ENCODE measurements at places on chromosomes 13 and 19. TPM values are rescaled to one million over a fixed set of nuclear protein-coding genes. Genes with fewer than 3 reads are reported as not detected.

DNA sequence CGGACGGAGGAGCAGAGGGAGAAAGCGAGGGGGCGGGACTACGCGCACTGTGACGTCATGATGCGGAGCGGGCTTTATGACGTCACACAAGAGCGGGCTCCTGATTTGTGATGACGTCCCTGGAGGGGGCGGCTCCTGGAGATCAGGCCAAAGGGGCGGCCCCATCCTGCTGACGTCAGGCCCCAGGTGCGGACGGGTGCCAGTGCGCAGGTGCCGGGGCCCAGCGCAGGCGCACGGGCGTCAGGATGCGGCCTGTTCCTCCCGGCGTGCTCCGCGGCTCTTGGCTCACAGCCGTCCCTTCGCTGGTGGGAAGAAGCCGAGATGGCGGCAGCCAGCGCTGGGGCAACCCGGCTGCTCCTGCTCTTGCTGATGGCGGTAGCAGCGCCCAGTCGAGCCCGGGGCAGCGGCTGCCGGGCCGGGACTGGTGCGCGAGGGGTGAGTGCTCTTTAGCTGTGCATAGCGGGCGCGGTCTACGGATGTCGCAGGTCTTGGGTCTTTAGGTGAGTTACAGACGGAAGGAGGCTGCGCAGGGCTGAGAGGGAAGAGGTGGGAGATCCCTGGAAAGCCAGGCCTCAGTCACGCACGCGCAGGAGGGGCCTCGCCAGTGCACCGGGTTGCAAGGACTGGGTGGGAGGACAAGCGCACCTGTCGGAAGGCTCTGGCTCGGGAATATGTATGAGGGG lies at the start of the genes EMC10 and GARIN5A:
TSS of gene EMC10 (plus strand) at position 284 of the 683 bp plus-strand sequence. CDS start at position 322, 38 bp downstream.
TSS of gene GARIN5A (minus strand) at position 625 of the 683 bp plus-strand sequence. CDS start at position 165, 460 bp downstream.
- peak; percentile 63 for DNase-seq

DNA sequence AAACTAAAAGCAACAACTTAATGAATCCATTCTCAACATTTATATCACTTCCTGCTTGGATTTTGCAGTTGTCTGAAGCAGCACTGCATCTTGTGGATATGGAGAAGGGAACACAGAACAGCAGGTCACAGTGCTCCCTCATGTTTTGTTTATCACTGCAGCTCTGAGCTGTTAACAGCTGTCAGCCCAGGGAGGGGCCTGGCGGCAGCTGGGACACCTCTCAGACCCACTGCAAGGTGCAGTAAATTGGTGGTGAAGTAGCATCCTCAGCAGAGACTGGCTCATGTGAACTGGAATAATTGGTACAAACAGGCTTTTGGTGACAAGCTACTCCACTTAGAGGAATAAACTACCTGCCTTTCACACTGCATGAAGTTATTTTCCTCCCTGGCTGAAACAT lies 170.4 kb downstream of the LIG4 start:
- no peak for DNase-seq

DNA sequence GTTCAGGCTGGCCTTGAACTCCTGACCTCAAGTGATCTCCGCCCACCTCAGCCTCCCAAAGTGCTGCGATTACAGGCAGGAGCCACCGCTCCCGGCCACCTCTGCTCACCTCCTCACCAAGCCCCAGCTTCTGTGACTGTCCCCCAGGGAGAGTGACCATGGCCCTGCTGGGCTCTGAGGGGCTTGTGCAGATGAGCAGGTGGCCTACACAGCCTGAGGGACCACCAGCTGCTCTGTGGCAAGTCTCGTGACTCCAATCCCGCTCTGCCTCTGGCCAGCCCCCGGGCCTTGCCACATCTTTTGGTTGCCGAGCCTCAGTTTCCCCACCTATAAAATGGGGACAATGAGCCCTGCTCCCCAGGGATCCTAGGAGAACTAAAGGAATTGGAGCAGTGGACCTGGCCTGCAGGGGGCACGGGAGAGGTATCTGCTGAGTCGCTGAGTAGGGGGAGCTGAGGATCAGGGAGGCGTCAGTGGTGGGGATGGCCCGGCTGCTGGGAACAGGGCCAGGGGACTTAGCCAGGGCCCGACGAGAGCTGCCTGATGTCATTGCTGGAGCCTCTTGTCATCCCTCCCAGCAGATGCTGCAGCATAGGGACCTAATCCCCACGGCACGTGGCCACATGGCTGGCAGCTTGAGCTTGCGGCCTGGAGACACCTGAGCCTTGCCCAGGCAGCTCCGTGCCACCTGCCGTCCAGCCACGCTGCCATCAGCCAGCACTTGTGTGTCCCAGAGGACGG lies 74.7 kb downstream of the GADD45B start:
- DNase-seq = no peak

The KLK7 gene
- total RNA-seq = 309 TPM

DNA sequence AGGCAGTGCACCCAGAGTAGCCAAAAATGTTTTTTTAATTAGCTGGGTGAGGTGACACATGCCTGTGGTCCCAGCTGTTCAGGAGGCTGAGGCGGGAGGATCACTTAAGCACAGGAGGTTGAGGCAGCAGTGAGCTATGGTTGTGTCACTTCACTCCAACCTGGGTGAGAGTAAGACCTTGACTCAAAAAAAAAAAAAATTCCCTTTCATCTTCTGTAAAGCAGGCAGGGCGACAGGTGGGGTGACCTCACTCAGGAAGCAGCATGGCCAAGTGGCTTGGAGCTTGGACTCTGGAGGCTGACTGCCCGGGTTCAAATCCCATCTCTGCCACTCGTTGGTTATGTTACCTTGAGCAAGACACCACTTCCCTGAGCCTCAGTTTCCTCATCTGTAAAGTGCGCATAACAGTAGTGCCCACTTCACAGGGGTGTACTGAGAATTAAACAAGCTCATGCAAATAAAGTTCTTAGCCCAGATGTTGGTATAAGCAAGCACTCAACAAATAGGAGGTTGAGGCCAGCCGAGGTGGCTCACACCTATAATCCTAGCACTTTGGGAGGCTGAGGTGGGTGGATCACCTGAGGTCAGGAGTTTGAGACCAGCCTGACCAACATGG lies 48.3 kb downstream of the MAP4K1 start:
- DNase-seq = no peak

GRCh38 chr13:80830431-80830830 lies 489.5 kb upstream of the SPRY2 start:
- DNase-seq = no peak

The TMEM38A gene
- total RNA-seq = 5.6 TPM

The LAIR1 gene
- total RNA-seq = 0.57 TPM

DNA sequence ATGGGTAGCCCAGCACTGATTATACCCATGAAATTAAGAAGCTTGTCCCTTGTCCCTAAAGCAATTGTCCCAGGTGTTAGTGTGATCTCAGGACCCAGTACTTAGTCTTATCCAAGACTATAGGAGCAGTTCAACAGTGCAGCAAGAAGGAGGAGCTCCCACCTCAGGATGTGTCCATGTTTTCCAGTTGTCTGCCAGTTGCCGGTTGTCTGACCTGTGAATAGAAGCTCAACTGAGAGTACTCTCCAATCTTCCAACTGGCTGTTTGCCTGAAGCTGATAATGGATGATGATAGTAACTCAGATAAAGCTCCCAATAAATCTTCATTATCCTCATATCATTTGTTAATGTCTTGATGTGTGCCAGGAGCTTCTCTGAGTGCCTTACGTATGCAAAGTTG lies 107.2 kb upstream of the HTR2A start:
- no peak for DNase-seq

DNA sequence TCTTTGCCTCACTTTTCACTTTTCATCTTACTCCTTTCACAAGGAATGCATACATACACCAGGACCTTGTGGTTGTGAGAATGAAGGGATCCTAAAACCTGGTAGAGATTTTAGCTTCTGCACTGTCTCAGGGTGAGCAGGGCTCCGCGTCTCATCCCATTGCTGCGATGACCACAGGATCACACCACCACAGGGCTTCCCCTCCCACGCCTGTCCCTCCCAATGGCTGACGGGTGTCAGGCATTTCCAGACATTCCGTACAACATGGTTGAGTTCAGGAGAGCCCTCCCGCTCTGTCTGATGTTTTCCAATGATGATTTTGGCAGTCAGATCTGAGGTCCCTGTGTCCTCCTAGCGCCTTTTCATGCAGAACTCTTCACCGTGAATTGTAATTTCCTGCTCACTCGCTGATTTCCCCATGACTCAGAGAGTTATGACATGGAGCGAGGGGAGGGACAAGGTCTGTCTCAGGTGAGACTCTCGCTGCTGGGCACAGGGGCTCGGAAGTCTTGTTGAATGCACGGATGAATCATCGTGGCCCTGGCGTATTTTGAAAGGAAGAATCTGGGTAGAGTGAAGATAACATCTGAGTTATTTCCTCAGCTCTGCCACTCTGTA lies 102.8 kb downstream of the TEX29 start:
- no peak for DNase-seq

The PTOV1 gene
- 57.0 TPM for total RNA-seq

The CALM3 gene
- total RNA-seq = 88.3 TPM

- DNase-seq = no peak
Measured at GRCh38 chr13:32737111-32737571, 150.9 kb downstream of the PDS5B start.

DNA sequence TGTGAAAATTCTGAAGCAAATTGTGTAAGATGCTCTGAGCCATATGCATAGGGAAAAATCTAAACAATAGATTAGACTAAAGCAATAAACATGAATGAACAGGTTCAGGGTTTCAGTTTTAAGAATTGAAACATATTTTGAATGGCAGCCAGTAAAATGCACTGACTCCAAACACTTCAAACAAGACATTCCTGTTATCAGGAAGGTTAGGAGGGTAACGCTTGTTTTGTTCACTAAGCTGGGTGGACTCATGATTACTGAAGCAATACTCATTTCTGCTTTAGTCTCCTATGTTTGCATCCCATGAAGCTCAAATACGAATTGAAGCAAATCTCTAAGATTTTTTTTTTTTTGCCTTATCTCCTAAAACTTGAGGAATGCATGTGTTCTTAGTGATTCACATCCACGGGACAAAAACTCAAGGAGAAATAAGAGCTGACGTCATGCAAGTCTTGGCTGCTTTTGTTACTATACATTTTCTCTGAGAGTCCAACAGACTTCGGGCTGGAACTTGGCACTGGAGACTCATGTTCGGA lies 29.1 kb upstream of the IGFL4 start:
- DNase-seq = no peak

DNA sequence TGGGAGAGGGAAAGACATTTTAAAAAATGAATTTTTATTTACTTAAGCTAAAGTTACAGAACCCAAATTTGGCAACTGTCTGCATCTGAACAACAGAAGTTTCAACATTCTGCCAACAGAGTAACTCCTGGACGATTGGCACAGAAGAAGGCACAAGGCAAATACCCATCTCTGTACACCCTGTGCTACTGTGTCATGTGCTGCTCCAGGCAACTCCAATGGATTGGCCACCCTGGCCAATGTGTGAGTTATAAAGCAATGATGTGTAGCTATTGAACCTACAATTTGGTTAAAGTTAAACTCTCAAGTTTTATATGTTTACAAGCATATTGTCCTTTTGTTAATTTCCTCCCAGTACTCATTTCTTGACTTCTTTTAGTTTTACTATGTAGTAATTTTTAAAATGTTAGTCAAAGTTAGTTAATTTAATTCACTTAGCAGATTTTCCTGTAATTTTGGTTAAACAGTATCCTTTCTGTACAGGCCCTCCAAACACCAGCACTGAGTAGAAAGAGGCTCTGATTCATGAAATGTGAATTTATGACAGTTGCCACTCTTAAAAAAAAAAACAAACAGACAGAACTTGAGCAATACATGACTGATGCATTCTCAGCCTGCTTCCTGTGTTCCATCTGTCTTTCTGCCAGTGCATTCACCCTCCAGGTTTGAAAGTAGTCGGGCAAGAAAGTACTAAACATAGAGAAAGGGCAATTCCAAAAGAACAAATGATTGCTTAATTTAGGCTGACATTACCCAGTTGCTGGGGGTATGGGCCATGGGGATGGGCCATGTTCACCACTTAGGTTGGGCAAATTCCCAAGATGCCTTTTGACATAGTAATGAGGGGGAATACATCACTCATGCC lies 5.9 kb downstream of the STARD13 start:
- no peak for DNase-seq

The PROZ gene
- total RNA-seq = not detected

DNA sequence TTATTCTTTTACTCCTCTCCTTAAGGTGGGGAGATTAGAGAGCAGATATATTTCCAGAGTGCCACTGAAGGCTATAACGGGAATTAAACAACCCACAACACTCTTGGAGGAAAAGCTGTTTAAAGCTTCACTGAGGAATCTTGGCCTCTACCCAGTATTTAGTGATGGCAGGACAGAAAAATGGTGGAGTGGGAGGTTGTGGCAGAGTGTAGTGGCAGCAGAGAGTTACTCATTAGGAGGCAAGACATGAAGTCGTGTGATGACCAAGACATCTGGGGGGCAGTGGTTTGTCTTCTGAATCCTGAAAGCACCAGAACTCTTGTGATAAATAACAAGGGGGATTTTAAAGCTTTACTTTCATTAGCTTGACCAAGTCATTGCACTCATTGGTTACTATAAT lies 563.5 kb upstream of the SLITRK5 start:
- no peak for DNase-seq

The WDR88 gene
- total RNA-seq = not detected

DNA sequence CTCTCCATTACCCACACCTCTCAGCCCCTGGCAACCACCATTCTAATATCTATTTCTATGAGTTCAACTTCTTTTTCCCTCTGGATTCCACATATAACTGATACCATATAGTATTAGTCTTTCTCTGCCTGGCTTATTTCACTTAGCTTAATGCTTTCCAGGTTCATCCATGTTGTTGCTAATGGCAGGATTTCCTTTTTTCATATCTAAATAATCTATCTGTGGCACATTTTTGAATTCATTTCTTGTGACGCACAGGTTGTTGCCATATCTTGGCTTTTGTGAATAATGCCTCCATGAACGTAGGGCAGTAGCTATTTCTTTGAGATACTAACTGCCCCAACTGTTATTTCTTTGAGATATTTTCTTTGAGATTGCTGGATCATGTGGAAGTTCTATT lies 235.6 kb downstream of the SPRY2 start:
- no peak for DNase-seq

DNA sequence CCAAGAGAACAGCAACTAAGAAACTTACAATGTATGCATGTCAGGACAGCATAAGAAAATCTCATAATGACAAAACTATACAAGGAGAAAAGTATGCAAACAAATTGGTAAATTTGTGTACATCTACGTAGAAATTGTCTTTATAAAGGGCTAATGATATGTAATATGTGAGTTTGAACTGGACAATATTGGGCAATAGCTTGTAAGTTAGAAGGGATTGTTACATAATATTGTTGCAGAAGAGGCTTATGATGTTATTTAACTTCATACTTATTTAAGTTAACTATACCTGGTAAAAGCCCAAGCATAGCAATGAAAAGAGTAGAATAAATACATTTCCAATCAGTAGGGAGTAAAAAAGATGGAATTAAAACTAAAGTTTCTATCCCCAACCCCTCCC lies 134.0 kb downstream of the MAB21L1 start:
- no peak for DNase-seq

Data from esophagus squamous epithelium (tissue), 5 donors.